GM13976 (cell line): ENCODE measurements at places on chromosomes 4 and X.

GRCh38 chr4:2786794-2787229 lies 6.1 kb upstream of the SH3BP2 start:
- no peak for DNase-seq

- DNase-seq = no peak
Observed at GRCh38 chr4:123890889-123891288, 494.3 kb downstream of the SPRY1 start.

DNA sequence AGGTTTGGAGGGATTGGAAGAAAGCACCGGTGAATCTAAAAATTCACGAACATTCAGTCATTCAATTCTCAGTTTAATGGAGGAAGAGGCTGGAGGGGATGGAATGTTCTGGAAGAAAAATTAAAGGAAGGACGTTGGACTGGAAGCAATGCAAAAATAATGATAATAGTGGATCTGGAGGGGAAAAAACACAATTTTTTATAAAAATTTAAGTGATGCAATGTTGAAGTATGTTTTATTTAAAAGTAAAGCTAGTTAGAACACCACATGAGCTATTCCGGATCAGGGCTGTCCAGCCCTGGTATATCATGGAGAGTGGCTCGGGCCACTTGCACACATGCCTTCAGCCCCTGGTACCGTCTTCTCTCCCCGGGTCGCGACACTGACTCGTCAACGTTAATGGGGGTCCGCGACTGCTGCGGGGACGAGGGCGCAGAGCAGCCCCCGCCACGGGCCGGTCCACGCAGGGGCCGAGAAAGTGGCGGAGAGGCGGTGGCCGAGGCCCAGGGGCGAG lies 204.6 kb downstream of the TENM3 start:
- DNase-seq = peak; percentile 12

DNA sequence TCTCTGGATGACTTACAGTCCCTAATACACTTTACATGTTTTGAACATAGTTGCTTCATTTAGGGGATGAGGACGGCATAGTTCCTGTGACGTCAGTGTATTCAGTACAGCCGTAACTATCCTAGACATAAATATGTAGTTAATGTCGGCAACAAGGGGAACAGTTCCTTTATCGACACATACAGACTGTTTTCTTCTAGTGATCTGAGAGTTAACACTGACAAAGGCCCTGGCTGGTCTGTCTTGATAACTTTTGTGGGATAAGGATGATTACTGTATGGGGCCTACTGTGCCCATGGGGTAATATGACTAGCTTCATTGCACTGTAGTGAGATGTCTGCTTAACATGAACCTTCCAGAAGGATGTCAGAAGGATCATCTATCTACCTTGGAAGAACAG lies 131.2 kb downstream of the ZNF518B start:
- no peak for DNase-seq

DNA sequence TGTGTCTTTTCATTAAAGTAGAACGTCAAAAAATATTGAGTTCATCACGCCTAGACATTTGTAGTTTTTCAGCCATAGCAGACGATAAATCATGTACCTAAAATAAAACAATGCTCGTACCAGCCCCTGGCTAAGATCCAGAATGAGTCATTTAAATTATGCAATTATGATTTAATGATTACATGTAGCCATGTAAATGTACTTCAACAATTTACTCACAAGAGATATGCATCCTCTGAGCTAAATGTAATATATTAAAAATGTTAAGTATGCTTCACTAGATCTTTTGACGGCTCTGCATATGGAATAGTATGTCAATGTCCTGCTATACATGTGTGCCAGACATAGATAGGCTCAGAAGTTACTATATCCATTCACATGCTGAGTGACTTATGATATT lies 1077.8 kb downstream of the ARAP2 start:
- no peak for DNase-seq
